ENCODE measurements at places on chromosomes 11 and 22.
A peak's percentile ranks its signal among the peaks of the same experiment; 100 is the strongest.

DNA sequence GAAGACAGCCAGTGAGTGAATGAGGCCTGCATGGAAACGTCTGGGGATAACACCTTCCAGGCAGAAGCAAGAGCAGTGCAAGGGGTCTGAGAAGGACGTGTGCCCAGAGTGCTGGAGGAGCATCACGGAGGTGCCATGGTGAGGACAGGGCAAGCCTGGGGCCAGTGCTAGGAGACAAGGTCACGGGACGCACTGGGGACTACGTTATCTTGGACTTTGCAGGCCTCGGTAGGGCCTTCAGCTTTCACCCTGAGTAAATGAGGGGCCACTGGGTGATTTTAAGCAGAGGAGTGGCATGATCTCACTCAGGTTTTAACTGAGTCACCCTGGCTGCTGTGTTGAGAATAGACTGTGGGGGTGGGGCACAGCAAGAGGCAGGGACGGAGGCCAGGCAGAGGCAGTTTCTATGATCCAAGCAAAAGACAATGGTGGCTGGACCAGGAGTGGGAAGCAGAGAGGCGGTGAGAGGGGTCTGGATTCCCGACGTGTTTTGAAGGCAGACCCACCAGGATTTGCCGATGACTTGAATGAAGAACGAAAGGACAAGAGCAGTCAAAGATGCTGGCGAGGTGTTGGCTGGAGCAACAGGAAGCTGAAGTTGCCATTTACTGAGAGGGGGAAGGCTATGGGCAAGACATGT lies 102.7 kb upstream of the PARVA start:
- DNase-seq, result no peak
- H3K36me3 ChIP-seq, result no peaks in the 10 kb centered on the region
- no peak overlapping the region for H3K4me3 ChIP-seq
- H3K4me1 ChIP-seq, result peaks cover 7% of the 10 kb centered on the region

DNA sequence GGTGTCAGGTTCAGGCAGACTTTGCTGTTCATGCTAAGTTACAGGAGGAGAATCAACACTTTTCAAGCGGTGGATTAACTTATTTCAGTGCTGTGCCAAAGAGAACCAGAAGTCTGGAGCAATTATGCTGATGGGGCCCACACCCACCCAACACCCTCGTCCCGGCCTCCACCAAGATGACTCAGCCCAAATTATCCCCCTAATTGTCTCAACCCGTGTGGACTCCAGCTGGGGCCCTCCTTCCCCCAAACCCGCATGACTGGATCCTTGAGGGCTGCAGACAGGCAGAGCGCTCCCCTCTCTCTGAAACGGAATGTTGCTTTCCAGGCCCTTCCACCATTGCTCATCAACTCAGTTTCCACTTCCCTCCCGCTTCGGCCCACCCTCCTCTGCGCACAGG lies 34.6 kb upstream of the MN1 start:
- no peaks in the 10 kb centered on the region for H3K27me3 ChIP-seq
- no peak overlapping the region for H3K27ac ChIP-seq
- H3K4me3 ChIP-seq, result no peak overlapping the region
- H3K4me1 ChIP-seq, result no peaks in the 10 kb centered on the region

- no peaks in the 10 kb centered on the region for H3K27me3 ChIP-seq
- no peak overlapping the region for H3K4me3 ChIP-seq
- DNase-seq, result no peak
- H3K4me1 ChIP-seq, result peaks cover 10% of the 10 kb centered on the region
- peaks cover 88% of the 10 kb centered on the region for H3K36me3 ChIP-seq
Measured at GRCh38 chr22:31333641-31334040, 12.5 kb downstream of the PATZ1 start.

DNA sequence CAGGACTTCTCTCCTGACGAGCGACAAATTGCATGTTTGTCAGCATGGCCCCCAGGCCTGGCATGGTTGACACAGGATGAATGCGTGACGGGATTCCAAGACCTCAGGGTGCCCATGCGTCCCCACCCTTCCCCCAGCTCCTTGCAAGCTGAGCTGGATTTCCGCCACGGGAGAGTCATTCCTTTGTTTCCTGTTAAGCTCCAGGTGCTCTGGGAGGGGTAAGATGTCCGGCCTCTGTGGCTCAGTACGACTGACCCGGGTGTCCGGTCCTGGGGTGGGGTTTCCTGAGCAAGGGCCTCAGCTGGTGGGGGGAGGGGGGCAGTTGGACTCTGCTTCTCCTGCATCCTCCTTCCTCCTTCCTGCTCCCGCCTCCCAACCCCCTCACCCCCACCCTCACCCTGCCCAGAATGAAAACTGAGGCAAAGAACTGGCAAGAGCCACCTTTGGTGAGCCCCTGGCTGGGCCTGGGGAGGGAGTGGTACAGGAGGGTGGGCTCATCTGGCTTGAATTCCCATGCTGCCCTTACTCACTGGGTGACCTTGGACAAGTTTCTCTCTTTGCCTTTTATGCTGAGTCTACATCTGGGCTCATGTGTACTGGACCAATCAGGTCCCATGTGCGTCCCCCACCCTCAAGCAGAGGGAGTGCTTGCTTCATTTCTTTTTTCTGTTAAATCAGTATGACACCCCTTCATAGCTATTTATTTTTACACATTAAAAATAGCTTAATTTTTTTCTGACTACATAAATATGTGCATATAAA lies 2.5 kb downstream of the CDC42EP2 start:
- peaks cover 95% of the 10 kb centered on the region for H3K4me1 ChIP-seq
- peaks cover 21% of the 10 kb centered on the region for H3K36me3 ChIP-seq
- peak; percentile 85 for DNase-seq
- no peaks in the 10 kb centered on the region for H3K27me3 ChIP-seq
- peak overlapping the region; percentile 98 for H3K27ac ChIP-seq
